RPMI8226 (cell line): ENCODE measurements at places on chromosomes 5 and 9.

- no peak for DNase-seq
These were observed 164.0 kb downstream of the PAM start for GRCh38 chr5:102918986-102919610.

GRCh38 chr9:105672711-105673234, 10.5 kb downstream of the TAL2 start:
- no peak for DNase-seq

DNA sequence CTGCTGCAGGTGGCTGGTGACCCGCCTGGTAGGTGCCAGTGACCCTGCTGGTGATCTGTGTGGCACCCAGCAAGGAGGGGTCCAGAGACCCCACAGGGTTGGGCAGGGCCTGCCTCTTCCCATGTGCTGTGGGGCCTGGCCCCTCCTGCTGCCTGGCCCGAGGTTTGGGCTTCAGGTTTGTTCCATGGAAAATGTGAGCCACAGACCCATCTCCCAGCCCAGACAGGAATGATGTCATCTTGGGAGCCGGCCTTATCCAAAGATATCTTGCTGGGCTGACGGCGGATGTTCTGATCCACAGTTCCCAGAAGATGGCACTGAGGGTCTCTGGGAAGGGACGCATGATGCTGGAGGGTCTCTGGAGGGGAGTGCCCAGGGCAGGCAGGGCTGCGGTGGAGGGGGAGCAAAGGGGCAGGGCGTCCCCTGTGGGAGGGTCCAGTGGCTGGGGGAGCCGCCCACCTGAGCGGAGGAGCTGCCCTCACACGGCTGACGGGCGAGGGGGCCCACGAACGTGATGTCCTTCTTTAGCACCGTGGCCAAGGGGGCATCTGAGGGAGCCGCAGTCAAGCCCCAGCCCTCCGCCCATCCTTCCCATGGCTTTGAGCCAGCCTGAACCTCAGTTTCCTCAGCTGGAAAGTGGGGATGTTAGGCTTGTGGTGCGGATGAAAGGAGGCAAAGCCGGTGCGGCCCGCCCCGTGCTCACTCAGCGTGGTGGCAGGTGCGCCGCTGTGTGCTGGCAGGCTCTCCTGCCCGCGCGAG, 68.1 kb downstream of the COL5A1 start:
- no peak for DNase-seq

DNA sequence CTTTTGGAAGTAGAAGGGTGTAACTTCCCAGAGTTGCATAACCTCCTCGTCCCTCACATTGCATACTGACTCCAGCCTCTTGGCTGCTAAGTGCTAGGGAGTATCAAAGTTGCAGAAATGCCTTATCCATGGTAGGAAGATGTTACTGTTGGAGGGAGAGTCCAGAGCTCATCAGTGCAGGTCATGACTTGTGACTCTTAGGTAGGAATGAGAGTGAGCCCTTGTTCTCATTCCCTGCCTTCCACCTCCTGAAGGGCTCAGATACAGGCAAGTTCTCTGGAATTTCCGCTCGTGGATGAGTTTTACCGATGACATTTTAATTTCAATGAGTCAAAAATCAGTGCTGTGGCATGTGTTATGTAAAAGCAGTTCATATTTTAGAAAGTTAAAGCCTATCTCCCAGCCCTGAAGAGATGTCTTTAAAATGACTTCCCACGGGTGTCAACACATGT, 17.0 kb downstream of the IRX1 start:
- no peak for DNase-seq

DNA sequence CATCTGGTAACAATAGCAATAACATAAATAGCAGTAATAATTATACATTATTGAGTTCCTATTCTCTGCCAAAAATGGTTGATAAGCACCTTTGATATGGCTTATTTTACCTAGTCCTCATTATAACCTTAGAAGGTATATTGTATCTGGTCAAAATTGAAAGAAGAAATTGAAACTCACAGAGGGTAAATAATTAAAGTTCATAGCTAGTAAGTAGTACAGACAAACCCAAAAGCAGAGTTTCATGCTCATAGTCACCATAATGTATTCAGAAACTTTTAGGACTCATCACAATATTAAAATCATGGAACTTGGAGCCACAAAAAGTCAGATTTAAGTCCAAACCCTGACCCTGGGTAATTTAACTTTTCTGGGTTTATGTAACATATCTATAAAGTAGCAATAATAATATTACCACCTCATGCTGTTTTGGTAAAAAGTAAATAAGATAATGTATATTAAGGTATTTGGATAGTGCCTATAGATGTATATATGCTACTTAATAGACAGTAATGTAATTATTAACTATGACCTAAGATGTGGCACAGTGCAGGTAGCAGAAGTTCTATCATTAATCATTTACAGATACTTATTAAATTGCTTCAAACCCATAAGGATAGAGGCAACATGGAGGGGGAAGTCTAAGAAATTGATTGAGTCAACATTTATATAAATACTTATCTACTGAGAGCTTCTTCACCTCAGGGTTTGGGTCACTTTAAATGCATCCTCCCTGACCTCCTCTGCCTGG, 32.4 kb downstream of the STK32A start:
- no peak for DNase-seq

DNA sequence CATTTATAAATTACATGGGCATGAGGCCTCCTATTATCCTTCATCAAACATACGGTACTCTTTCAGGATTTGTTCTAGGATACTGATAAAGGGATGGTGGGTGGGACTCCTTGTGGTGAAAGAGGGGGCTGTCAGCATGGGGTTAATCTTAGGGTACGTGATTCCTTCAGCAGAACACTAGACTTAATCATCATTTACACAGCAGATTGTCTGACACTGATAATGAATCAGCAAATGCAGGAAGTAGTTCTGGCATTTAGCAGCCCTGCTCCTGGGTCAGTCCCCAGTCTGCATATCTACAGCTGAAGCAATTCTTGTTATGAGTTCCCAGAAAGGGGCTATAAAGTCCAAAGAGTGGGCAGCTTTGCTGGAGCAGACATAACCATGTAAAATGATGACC, 384.6 kb downstream of the SPOCK1 start:
- no peak for DNase-seq

GRCh38 chr9:108722396-108722795, 133.4 kb downstream of the ACTL7B start:
- DNase-seq = no peak

GRCh38 chr5:112762113-112762810, 24.6 kb downstream of the APC start:
- DNase-seq = no peak
